CD8-positive, alpha-beta memory T cell (primary cell): ENCODE measurements at places on chromosomes 3 and 15.
A peak's percentile ranks its signal among the peaks of the same experiment; 100 is the strongest.

DNA sequence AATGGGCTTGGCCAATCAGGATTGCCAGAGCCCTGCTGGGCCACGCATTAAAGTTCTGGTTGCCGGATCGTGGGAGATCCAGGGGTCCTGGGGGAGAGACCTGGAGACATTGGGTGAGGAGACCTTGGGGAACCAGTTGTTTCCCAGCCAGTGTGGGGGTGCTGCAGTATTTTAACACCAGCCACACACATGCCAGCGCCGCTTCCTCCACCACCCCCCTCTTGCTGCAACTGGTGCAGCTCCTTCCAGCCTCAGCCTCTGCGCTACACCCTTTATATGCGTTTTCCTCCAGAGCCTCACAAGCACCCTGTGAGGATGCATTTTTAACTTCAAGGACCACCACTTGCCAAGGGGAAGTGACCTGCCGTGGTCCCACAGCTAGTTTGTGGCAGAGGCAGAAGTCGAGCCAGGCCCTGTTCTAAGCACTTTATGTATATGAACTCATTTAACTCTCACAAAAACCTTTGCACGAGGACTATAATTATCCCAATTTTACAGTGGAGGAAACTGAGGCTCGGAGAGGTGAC is 29.4 kb upstream of the GRIP2 start:
- no peak for DNase-seq

GRCh38 chr3:78875851-78876250 is 891.9 kb downstream of the ROBO1 start:
- no peak for DNase-seq

DNA sequence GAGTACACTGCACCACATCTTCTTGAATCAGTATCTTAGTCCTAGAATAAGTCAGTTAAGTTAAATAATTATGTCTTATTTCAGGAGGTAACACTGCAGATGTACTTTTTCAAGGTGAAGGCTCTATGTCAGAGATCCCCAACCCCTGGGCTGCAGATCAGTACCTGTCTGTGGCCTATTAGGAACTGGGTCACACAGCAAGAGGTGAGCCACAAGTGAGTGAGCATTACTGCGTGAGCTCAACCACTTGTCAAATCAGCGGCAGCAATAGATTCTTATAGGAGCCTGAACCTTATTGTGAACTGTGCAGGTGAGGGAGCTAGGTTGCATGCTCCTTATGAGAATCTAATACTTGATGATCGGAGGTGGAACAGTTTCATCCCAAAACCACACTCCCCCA is 851.9 kb upstream of the ALCAM start:
- no peak for DNase-seq

GRCh38 chr15:45586601-45587094 is 531 bp upstream of the BLOC1S6 start:
- DNase-seq = no peak

DNA sequence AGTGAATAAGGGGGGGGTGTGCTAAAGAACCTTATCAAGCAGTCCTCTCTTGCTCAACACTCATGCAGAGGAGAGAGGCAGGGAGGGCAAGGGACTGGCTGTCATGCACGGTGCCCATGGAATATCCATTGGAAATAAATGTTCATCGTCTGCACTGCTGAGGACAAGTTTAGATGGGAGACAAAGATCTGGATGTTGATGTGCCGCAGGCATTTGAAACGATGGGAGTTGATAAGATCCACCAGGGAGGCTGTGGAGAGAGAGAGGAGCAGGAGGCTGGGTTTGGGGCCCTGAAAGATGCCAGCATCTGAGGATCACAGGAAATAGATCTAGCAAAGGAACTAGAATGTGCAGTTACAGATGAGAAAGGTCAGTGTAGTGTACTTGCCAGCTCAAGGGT is 76.2 kb downstream of the CEP63 start:
- no peak for DNase-seq

DNA sequence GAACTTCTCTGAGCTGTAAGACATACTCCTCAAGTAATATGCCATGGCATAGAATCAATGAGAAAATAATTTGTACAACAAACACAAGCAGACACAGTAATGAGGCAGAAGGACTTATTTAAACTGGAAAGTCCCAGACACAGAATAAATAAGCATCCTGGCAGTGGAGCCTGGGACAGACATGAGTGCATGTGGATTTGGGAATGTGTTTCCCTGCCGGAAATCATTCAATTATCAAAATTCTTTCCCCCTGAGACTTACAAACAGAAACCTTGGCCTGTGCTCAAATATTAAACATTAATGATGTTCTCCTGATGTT is 520.1 kb downstream of the ROBO1 start:
- DNase-seq = no peak

GRCh38 chr15:94265009-94265408 is 33.6 kb downstream of the MCTP2 start:
- no peak for DNase-seq

DNA sequence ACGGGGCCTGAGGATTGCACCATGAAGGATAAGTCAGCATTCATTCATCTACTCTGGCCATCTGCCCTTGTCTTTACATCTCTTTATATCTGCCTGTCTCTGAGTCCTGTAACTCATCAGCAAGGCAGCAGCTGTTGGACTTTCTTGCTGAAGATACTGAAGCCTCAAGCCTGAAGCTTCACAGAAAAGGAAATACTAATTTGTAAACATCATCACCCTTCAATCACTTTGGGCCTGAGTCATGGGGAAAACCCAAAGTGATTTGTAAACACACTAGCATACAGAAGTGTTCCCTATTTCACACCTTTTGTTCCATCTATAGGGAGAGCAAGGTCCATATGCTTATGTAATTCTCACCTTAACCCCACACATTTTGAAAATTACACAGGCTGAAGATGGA is 928.2 kb downstream of the EPHA3 start:
- no peak for DNase-seq

GRCh38 chr15:71611553-71612396 is 198.6 kb upstream of the NR2E3 start:
- DNase-seq = no peak

DNA sequence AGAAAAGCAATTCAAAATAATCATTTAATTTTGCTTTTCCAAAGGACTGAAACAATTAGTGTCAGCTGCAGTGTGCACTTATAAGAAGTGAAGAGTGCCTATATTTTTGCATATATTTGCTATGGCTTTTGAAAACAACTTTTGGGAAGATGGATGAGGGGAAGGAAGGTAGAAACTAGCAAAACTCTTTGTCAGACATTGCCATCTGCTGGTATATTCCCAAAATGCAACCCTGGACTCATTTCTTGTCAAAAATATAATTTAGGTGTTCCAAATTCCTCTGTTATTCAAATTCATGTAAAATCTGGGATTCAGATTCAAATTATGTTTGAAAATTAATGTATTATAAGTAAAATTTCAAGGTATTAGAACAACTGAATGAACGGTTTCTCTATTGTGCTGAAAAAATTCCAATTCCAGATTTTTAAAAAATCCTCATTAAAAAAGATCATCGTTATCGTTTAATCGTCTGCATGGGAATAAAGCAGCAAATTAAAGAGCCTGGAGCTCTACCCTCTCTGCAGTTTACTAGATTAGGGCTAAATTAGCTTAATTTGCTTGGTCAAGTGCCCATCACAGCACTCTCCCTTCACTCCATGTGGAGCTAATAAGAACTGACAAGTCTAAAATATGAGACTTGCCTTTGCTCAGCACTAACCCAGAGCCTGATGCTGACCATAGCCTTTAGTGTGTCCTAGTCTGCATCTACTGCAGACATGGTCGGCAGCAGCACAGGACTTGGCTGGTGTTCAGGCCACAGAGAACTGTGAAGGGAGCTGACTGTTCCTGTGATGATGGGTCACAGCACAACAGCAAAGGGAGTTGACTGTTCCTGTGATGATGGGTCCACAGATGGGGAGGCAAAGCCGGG is 67.9 kb upstream of the MITF start:
- no peak for DNase-seq

- DNase-seq = no peak
These were observed 41.9 kb downstream of the MEX3B start for GRCh38 chr15:82003916-82004315.

- no peak for DNase-seq
These were observed 2.8 kb downstream of the CPN2 start for GRCh38 chr3:194348354-194348753.

- DNase-seq = no peak
These were observed 9.6 kb upstream of the ANXA2 start for GRCh38 chr15:60407415-60407805.

- no peak for DNase-seq
These were observed 330.7 kb upstream of the TRIM42 start for GRCh38 chr3:140347151-140347550.

DNA sequence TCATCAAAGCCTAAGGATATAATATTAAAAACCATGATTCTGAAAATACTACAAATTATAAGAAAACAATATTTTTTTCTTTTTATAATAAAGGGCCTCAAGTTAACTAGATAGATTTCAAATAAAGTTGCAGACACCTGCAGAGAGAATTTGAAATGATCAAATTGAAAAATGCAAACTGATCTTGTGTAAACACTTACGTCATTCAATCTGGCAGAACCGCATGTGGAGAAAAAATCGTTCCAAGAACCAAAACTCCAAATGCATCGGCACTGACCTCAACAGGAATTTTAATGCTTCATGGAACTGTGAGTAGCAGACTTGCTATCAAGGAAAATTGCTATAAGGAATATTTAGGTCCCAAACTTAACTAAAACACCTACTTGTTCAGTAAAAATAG is 17.2 kb downstream of the CPA3 start:
- no peak for DNase-seq

GRCh38 chr3:41053220-41053619 is 146.1 kb upstream of the CTNNB1 start:
- DNase-seq = no peak

DNA sequence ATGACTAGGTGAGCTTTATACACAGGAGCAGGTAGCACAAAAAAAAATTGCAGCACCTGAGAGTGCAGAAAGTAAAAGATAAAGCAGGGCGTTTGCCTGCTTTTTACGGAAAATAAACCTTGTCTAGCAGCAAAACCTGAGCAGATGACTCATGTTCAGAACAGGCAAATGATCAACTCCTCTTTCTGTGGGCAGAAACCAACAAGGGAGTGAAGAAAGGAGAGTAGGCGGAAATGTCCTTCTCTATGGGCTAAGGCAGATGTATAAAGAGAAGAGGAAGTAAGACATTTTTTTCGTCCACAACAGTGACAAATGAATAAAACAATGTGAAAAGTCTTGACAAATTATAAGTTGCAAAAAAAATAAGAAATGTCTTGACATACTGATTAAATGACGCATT is 24.5 kb upstream of the GMNC start:
- no peak for DNase-seq

DNA sequence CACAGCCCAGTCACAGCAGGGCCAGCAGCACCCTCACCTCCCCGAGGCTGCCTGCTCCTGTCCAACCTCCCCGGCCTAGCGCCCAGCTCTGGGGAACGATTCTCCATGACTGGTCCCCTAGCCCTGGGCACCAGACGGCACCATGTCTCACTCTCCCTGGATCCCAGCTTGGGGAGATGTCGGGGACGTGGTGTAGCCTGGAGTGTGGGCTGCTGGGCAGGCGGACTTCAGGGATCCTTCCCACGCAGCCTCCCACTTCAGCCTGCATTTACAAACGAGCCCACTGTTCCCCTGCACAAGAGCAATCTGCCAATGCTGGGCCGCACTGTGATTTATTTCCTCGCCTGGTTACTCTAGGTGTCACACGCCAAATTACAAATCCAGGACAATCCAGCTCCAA is 31.3 kb downstream of the NUP210 start:
- no peak for DNase-seq

DNA sequence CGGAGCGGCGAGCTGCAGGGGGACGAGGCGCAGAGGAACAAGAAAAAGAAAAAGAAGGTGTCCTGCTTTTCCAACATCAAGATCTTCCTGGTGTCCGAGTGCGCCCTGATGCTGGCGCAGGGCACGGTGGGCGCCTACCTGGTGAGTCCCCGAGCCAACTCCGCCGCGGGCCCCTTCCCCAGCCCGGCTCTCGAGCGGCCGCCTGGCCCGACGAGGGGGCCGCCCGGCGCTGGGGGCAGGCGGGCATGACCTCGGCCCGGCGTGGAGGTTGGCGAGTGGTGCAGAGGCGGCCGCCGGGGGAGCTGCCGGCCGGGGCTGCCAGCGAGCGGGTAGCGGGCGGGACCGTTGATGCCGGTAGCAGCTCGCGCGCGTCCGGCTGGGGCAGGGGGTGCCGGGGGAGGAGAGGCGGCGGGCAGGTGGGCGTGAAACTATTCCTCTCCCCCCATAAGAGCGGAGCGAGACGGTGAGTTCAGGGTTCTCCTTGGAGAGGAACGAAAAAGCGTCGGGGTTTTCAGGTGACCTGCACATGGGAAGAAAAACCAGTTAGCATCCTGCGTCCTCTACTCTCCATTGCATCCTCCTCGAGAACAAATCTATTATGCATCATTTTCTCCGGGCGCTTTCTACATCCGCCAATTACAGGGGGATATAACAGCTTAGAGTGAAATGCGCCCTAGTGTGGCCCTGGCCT is 585 bp downstream of the SLCO3A1 start:
- peak; percentile 35 for DNase-seq

GRCh38 chr3:23389686-23390085 is 186.6 kb downstream of the UBE2E2 start:
- DNase-seq = no peak

GRCh38 chr15:39586387-39587095 is 5.7 kb downstream of the THBS1 start:
- DNase-seq = no peak

GRCh38 chr3:186368176-186368575 is 6.1 kb upstream of the DGKG start:
- DNase-seq = no peak

- DNase-seq = no peak
These were observed 89.5 kb downstream of the CPN2 start for GRCh38 chr3:194261581-194262063.

DNA sequence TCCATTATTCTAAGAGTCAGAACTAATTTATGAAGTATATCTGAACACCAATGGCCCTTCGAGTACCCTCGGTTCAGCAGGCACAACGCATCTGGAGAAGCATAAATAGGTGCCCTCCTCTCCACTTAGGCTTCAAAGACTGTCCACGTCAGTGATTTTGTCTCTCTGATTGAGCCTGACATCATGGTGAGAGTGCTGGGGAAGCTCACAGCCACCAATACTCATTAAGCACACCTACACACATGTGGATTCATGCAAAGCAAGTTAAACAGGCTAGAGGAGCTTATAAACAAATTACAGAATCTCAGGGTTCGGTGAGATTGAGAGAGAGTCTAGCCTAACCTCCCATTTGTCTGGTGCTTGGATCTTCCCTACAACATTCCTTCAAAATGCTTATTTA is 3.6 kb downstream of the CLDN1 start:
- DNase-seq = no peak

GRCh38 chr3:148992635-148993255 is 1.4 kb downstream of the GYG1 start:
- DNase-seq = no peak

GRCh38 chr3:47024932-47025331 is 45.5 kb downstream of the NBEAL2 start:
- no peak for DNase-seq
